ENCODE measurements at places on chromosomes 4 and X. TPM values are rescaled to one million over a fixed set of nuclear protein-coding genes. Genes with fewer than 3 reads are reported as not detected.

SLC25A43 gene
- polyA plus RNA-seq, result 3.6 TPM

BRS3 gene
- polyA plus RNA-seq, result not detected

PDLIM3 gene
- 24.5 TPM for polyA plus RNA-seq

WAS gene
- polyA plus RNA-seq, result not detected

REELD1 gene
- not detected for polyA plus RNA-seq

STATH gene
- polyA plus RNA-seq, result not detected

CCSER1 gene
- 8.1 TPM for polyA plus RNA-seq

WDFY3 gene
- 13.6 TPM for polyA plus RNA-seq

RBMXL3 gene
- polyA plus RNA-seq, result not detected

PABPC1L2A gene
- polyA plus RNA-seq, result not detected

CYLC1 gene
- not detected for polyA plus RNA-seq

HS6ST2 gene
- 53.7 TPM for polyA plus RNA-seq

TMPRSS11D gene
- not detected for polyA plus RNA-seq

GC gene
- polyA plus RNA-seq, result not detected

TRO gene
- 27.0 TPM for polyA plus RNA-seq

FAM114A1 gene
- 3.0 TPM for polyA plus RNA-seq

FRMPD3 gene
- polyA plus RNA-seq, result 0.53 TPM

LUZP4 gene
- not detected for polyA plus RNA-seq

MCF2 gene
- polyA plus RNA-seq, result 0.46 TPM

AMOT gene
- 7.9 TPM for polyA plus RNA-seq

MTCP1 gene
- polyA plus RNA-seq, result 14.8 TPM

GAGE1 gene
- not detected for polyA plus RNA-seq

HELT gene
- polyA plus RNA-seq, result not detected

CTAG2 gene
- polyA plus RNA-seq, result not detected

All from Purkinje cell (primary cell).